Stimulated activated effector memory CD8-positive, alpha-beta T cell treated with anti-CD3 and anti-CD28 coated beads, Interleukin-12 subunit alpha, Interleukin-12 subunit beta, amount 100 ng/mL, for 72 hours (primary cell): ENCODE measurements at places on chromosomes 12 and 14.

GRCh38 chr14:25140411-25140810 lies 90.5 kb upstream of the STXBP6 start:
- DNase-seq: no peak

DNA sequence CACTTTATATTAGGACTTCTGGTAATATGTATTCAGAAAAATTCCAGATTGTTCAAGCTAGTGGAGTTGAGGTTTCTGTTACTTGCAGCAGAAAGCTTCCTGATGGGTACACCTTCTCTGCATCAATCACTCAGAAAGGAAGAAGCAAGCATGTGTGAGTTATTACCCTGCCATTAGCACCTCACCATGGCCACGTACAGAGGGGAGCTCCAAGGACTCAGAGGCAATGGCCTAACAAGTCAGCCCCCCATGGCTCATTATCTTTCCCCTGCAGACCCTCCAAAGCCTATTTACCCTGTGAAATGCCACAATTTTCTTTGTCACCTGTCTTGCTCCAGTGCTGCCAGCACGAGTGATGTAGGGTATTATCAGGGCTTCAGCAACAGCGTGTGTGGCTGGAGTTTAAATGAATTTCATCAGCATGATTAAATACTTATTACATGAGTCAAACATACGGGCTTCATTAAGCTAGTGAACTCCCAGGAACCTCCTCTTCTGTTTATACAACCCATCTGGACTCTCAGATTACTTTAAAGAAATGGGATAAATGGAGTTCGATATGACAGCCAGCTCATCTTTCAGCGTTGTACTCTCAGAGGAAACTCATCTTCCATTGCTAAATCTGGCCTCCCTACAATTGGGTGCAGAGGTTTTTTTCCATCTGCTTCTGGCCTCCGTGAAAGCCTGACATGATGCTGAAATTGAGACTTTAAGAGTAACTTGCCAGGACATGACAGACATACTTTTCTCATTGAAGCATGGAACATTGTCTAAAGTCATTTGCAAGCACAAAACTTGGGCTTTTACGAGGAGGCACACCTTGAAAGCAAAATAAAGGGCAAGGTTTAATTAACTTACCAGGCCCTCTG lies 135.9 kb downstream of the TMEM30B start:
- no peak for DNase-seq

DNA sequence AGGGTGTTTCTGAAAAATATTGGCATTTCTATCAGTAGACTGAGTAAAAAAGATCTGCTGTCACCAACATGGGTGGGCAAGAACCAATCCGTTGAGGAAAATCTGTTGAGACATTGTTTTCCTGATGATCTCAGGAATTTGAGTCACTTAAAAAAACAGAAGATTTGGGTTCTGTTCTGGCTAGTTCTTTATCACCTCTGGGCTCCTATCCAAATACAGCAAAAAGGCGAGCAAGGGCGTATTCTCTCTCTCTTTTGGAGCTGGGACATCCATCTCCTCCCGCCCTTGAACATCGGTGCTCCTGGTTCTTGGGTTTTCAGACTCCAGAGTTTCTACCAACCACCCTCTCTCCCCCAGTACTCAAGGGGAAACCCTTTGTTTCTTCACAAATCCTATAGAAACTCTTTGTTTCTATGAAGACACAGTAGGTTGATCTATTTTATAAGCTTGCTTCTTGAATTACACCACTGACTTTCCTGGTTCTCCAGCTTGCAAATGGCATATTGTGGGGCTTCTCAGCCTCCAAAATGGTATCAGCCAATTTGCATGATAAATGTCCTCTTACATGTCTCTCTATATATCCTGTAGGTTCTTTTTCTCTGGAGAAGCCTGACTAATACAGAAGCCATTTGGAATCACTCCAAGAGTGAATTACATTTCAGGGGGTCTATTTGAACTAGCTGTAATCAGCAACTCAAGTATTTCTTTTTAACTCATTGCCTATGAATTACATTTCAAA lies 263.9 kb upstream of the TMTC1 start:
- no peak for DNase-seq

GRCh38 chr14:79652513-79653307 lies 558.6 kb downstream of the DIO2 start:
- no peak for DNase-seq

DNA sequence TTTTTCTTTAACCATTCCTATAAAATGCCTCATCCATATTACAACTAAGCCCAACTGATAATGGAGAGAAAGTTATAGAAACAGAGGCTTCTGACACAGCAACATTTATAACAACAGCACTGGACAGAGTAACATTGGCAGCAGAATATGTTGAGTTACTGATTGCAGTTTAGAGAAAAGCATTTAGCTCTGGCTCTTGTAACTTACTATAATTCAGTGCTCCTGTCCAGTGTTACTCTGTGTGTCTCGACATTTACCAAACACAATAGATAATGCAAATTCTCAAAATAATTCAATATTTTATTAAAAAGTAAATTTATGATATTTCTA lies 356.1 kb downstream of the CEP128 start:
- DNase-seq: no peak

GRCh38 chr12:6096527-6096926 lies 27.9 kb downstream of the VWF start:
- no peak for DNase-seq

- DNase-seq: peak; percentile 69
Observed at GRCh38 chr14:35400648-35401421, 3.7 kb downstream of the NFKBIA start.

DNA sequence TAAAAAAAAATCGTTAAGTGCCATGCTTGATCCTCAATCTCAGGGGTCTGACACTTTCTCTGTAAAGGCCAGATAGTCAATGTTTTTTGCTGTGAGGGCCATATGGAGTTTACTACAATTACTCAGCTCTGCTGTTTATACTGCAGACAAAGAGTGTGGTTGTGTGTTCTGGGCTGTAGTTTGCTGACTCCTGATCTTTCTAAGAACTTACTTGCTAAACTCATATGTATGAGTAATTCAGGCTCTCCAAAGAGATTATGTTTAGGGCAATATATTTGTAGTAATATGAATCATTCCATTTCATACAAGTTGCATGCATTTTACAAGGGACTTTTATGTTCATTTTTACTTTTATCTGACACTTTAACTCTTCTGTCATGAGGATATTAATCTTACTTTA lies 188.2 kb downstream of the TMTC2 start:
- no peak for DNase-seq
